Motor neuron (in vitro differentiated cells): ENCODE measurements at places on chromosomes 12 and 14. TPM values are rescaled to one million over a fixed set of nuclear protein-coding genes. Genes with fewer than 3 reads are reported as not detected.
A peak's percentile ranks its signal among the peaks of the same experiment; 100 is the strongest.

GPRC5D gene
- total RNA-seq, result 1.1 and 1.3 TPM in 2 replicates

CMA1 gene
- 4.1 and 5.6 TPM in 2 replicates for total RNA-seq

PRICKLE1 gene
- 49.7 and 51.7 TPM in 2 replicates for total RNA-seq

GLTP gene
- 14.6 and 15.3 TPM in 2 replicates for total RNA-seq

NR1H4 gene
- total RNA-seq, result not detected in 2 replicates

- ATAC-seq, result no peak
These were observed 6.0 kb upstream of the YARS2 start for GRCh38 chr12:32761716-32762115.

- peak; percentile 14 for ATAC-seq
These were observed 12.3 kb upstream of the PARP11 start for GRCh38 chr12:3885277-3886094.

DNA sequence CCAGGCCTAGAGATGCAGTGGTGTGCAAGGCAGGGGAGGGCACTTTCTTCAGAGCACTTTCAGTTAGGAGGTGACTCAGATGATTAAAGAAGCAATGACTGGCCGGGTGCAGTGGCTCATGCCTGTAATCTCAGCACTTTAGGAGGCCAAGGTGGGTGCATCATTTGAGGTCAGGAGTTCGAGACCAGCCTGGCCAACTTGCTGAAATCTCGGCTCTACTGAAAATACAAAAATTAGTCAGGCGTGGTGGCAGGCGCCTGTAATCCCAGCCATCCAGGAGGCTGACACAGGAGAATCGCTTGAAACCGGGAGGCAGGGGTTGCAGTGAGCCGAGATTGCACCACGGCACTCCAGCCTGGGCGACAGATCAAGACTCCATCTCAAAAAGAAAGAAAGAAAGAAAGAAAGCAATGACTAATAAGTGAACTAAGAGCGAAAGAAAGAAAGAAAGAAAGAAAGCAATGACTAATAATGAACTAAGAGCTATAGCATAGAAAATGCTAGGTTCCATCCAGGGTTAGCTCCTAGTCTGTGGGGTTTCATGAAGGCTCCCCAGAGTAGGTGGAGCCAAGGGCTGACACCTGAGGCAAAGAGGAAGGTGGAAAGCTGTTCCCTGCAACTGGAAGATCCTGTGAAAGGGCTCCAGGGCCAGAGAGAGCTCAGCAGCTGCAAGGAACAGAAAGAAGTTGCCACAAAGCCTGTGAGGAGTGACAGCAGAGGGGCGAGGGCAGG is 334.5 kb downstream of the CACNA1C start:
- ATAC-seq, result peak; percentile 66

DNA sequence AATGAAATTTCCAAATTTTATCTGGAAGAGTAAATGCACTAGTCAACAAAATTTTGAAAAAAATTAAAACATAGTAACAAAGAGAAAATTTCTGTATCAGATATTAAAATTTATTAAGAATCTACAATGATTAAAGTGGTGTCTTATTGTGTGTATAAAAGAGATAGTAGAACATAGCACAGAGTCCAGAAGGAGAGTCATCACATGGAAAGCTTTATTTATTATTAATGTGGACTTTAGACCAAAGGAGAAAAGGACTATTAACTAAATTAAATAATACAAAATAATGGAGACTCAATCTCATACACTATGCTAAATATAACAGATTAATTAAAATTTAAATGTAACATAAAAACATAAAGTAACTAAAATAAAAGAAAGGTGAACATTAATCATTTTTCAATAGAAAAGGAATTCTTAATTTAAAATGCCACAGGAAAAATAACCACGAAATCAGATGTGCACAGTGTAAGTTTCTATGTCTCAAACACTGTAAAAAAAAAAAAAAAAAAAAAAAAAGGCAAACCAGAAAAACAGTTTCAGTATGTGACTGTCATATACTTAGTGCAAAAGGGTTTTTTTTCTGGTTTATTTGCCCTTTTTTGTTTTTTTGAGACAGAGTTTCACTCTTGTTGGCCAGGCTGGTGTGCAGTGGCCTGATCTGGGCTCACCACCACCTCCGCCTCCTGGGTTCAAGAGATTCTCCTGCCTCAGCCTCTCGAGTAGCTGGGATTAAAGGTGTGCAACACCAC is 95.4 kb downstream of the MYF5 start:
- no peak for ATAC-seq

- peak; percentile 46 for ATAC-seq
These were observed 24.0 kb downstream of the FGF6 start for GRCh38 chr12:4421590-4422031.
